H9 (cell line): ENCODE measurements at places on chromosomes 7 and 10. TPM values are rescaled to one million over a fixed set of nuclear protein-coding genes. Genes with fewer than 3 reads are reported as not detected.

DNA sequence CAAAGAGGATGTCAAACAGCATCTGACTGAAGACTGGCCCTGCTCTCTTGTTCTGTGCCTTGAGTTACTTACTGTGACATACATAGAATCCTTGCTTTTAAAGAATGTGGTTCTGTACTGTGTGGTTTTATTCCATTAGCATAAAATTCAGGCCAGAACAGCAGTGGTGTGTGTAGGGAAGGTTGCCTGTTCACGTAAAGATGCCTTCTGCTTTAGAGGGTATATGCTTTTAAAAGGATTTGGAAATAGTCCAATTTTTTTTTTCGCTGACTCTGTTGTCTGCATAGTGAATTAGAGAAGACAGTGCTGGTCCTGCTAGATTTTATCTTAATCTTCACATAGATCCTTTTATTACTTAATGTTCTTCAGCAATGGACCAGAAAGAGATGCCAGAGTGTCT lies 470.8 kb upstream of the SEMA3A start:
- DNase-seq, result no peak

The IL15RA gene
- 0.18 and 0.31 TPM in 2 replicates for total RNA-seq

GRCh38 chr10:86596266-86596665 lies 58.1 kb upstream of the OPN4 start:
- no peak for DNase-seq

DNA sequence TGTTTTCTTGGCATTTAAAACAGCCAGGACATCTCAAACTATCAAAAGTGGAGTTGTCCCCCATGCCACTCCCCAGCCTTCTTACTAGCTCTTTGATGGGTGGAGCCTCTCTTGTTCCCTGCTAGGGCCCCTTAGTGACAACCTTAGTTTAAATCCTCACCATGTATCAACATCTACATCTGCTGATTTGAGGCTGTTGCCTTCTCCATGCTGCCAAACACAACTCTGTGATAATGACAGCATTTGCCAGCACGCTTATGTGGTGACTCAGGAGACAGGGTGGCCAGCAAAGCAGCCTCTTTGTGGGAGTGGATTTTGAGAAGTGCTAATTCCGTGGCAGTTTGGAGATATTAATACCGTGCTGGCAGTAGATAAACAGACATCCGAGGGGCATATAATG lies 145.4 kb downstream of the LRRC4 start:
- no peak for DNase-seq

DNA sequence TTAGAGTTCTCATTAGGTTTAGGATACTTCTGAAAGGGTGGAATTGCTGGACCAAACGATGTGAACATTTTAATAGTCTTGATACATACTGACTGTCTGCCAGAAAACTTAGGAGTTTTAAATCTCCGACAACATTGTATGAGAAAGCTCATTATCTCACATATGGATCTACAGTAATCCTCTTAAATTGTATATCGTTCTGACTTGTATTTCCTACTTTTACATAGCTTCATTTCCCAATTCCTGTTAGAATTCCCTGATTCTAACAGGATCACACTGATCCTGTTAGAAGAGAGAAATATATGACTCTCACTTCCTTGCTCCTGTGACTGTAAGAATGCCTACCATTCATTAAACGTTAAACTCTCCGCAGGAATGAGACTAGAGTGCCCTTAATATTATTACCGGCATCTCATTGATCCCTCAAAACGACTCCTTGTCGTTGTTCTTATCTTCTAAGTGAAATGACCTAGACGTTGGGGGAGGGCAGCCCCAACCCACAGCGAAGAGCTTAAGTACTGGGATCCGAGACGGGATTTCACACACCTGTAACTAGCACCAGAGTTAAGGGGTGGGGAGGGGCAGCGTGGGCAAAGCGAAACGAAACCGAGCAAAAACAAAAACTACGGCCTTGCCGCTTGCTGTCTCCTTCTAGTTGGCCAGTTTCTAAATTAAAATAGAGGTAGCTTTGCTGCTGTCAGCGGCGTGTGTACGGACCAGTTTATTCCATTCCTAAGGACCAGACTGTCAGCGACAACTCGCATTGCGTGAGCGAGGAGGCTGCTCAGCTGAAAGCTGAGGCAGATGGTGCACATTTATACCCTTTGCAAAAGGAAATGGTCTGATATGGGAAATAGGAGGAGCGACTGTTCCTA lies 678 bp upstream of the TMEM106B start:
- no peak for DNase-seq

The AOC1 gene
- 0.11 and 0.28 TPM in 2 replicates for total RNA-seq

DNA sequence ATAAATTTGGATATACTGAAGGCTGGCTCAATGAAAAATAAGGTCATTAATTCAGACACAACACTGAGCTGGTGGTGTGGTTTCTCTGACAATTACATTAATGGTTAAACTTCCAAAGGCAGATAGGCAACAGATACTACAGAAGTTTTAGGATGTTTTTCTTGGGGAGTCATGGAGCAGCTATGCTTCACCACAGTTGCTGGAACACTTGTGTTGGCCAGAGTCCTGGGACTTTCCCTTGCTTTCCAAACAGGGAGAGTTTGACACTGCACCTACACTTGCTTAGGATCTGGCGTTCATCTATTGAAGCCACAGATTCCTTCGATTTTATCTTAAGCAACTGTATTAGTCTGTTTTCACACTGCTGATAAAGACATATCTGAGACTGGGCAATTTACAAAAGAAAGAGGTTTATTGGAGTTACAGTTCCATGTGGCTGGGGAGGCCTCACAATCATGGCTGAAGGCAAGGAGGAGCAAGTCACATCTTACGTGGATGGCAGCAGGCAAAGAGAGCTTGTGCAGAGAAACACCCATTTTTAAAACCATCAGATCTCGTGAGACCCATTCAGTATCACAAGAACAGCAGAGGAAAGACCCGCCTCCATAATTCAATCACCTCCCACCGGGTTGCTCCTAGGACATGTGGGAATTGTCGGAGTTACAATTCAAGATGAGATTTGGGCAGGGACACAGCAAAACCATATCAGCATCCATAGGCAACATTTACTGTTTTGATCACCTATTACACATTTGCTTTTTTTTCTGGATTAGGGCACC lies 27.8 kb upstream of the TMEM178B start:
- DNase-seq, result no peak

The IFIT1B gene
- total RNA-seq, result not detected in 2 replicates

The DNAJC2 gene
- 57.9 and 59.0 TPM in 2 replicates for total RNA-seq

The PTPRN2 gene
- 5.2 and 5.7 TPM in 2 replicates for total RNA-seq

DNA sequence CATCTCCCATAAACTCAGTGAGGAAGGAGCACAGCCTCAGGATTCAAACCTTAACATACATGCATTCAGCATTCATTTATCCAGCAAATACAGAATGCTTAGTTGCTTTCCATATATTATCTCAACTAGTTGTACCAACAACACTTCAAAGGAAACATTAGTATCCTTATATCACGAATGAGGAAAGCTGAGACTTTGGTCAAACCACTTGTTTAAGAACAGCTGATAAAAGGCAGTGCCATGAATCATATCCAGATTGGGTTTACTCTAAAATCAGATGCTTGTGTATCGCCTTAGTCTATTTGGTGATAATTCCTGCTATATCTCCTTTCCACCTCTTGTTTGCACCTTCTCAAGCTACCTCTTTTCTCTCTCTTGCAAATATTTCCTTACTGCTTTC lies 1.9 kb upstream of the CPED1 start:
- no peak for DNase-seq

DNA sequence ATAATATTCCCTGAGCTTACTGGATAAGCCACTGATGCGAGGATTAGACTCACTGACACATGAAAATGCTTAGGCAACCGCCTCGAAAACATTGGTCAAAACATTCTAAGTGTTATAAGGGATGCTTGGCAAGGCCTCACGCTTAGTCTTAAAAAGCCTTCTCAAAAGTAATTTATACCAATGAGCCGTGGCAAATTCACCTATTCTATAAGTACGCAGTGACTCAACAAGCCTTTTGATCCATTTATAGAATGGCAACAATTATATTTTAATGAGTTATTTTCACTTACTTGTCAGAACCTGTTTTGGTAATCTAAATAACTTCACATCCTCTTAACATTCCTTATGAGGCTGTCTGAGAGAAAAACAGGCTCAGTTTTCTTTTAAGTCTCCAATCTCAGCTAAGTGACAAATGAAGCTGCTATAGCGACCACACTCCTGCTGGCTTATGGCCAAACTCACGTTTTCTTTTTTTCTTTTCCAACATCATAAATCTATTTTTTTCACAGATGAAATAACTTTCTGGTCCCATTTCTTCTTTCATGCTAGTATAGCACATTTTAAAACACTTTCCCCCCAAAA lies 121.2 kb upstream of the AFAP1L2 start:
- no peak for DNase-seq

GRCh38 chr7:117274951-117275350 lies 47.9 kb downstream of the WNT2 start:
- no peak for DNase-seq

The CADPS2 gene
- 7.1 and 8.1 TPM in 2 replicates for total RNA-seq

The SAMD9L gene
- total RNA-seq, result not detected in 2 replicates

DNA sequence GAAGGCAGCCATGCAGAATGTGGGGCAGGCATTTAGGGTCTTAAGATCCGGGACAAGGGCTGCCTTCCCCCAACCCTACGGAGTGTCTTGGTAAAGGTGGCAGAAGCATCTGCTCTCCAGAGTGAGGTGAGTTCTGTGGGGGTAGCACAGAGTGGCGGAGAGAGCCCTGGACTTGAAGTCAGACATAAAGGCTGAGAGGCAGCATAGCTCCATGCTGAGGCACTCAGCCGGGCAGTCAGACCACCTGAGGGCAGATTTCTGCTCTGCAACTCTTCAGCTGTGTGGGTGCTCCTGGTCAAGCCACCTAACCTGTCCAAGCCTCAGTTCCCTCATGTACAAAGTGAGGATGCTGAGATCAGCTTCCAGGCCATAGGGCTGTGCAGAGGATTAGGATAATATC lies 81.0 kb downstream of the CRTAC1 start:
- DNase-seq, result no peak

- no peak for DNase-seq
Observed at GRCh38 chr10:49541762-49542161, 2.8 kb upstream of the ERCC6 start.

GRCh38 chr7:137734221-137734620 lies 112.6 kb downstream of the DGKI start:
- no peak for DNase-seq

GRCh38 chr10:130660266-130660665 lies 524.1 kb downstream of the GLRX3 start:
- DNase-seq, result no peak

GRCh38 chr10:53356616-53357349 lies 584.2 kb upstream of the MBL2 start:
- no peak for DNase-seq

The LOXL4 gene
- total RNA-seq, result 0.13 and 0.18 TPM in 2 replicates

- DNase-seq, result no peak
Observed at GRCh38 chr7:139471740-139472353, 11.6 kb downstream of the KLRG2 start.

- DNase-seq, result no peak
Observed at GRCh38 chr10:86123715-86124114, 242.9 kb downstream of the GRID1 start.

GRCh38 chr10:17665747-17666146 lies 21.8 kb downstream of the STAM start:
- DNase-seq, result no peak

DNA sequence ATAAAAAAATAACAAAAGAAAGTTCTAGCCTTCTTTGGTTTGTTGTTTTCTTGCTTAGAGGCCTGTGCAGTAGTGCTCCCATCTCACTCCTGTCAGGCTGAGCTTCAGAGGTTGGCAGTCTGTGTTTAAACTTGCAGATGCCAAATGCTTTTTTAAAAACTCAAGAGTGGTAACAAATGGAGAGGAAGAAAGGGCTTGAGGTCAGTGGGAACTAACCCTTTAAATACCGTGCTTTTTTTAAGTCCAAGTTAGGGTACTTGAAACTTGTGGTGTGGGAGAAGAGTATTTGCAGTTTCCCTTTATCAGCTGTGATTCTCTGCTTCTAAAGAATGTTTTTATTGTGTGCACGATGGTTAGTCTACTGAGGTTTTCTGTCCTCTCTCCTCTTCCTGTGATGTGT lies 29.4 kb downstream of the ZRANB1 start:
- no peak for DNase-seq

The STEAP1 gene
- total RNA-seq, result 3.7 and 4.1 TPM in 2 replicates

- no peak for DNase-seq
Observed at GRCh38 chr7:50404392-50404791, 45.8 kb downstream of the FIGNL1 start.

The OGDHL gene
- 21.9 and 22.6 TPM in 2 replicates for total RNA-seq

DNA sequence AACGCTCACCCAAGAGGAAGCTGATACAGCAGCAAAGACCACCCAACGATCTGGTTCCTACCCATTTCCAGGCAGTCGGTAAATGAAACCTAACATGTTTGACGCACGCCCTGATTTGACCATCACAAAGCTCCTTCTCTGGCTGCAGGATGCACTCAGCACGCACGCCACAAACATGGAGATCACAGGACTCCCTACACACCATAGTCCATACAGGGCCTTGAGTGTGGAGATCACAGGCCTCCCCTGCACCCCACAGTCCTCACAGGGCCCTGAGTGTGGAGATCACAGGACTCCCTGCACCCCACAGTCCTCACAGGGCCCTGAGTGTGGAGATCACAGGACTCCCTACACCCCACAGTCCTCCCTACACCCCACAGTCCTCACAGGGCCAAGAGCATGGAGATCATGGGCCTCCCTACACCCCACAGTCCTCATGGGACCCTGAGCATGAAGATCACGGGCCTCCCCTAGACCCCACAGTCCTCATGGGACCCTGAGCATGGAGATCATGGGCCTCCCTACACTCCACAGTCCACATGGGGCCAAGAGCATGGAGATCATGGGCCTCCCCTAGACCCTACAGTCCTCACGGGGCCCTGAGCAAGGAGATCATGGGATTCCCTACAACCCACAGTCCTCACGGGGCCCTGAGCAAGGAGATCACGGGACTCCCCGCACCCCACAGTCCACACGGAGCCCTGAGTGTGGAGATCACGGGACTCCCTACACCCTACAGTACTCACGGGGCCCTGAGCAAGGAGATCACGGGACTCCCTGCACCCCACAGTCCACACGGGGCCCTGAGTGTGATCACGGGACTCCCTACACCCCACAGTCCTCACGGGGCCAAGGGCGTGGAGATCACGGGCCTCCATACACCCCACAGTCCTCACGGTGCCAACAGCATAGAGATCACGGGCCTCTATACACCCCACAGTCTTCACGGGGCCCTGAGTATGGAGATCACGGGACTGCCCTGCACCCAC lies 409.2 kb downstream of the DNAJB6 start:
- no peak for DNase-seq

The PLCE1 gene
- total RNA-seq, result 0.09 and 0.13 TPM in 2 replicates

The RAPGEF5 gene
- total RNA-seq, result 13.3 and 14.4 TPM in 2 replicates

The VPS37D gene
- 0.85 and 1.3 TPM in 2 replicates for total RNA-seq

The RNF133 gene
- 0.20 and 0.31 TPM in 2 replicates for total RNA-seq

DNA sequence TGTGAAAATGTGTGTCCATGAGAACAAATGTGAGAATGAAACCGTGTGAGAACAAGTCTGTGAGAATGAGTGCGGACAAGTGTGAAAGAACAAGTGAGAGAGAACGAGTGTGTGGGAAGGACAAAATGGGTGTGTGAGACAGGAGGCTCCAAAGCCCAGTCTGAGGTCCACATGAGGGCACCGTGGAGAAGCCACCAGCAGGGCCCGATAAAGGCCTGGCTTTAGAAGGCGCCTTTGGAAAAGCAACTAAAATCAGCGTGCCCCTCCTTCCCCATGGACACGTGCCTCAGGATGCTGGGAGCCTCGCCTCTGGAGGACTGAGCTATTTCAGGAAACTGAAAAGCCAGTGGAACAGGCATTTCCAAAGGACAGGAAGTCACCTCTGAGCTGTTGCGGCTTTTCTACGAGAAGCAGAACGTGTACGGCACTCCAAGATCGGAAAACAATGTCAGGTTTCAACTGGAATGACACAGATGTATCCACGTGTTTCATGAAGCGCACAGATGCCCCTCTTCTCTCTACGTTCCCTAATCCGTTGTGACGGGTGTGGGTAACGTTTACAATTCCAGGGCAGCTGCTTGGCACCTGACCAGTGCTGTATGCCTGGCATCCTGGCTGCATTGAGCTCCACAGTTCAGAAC lies 46.4 kb downstream of the ESYT2 start:
- no peak for DNase-seq

The SLC26A5 gene
- total RNA-seq, result 0.11 TPM in 1 of 2 replicates, not detected in the other
